ENCODE measurements at places on chromosomes 1 and 21. TPM values are rescaled to one million over a fixed set of nuclear protein-coding genes. Genes with fewer than 3 reads are reported as not detected.

Gene SYT14
- not detected for total RNA-seq

Gene IGSF21
- total RNA-seq: not detected

DNA sequence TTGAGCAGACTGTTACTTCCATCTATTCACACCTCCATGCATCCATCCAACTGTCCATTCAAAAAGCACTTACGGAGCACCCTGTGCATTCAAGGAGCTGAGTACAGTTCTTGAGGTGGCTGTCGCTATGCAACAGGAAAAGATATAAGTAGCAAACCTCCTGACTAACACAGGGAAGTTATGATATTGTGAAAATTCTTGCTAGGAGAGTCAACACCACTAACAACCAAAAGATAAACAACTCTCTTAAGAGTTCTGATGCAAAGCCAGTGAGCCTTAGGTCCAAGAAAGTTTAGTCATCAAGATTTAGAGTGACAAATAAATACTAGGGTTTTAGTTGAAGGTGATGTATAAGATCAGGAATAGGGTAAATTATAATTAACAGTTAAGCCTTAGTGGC, 44.5 kb upstream of the TRIM45 start:
- peaks cover 6% of the 10 kb centered on the region for H3K4me1 ChIP-seq
- peaks cover 22% of the 10 kb centered on the region for H3K27me3 ChIP-seq
- no peak overlapping the region for H3K4me3 ChIP-seq
- H3K27ac ChIP-seq: no peak overlapping the region

Gene CKS1B
- total RNA-seq: 156 TPM

- DNase-seq: no peak
- no peaks in the 10 kb centered on the region for H3K36me3 ChIP-seq
- H3K27ac ChIP-seq: no peak overlapping the region
- peaks cover 4% of the 10 kb centered on the region for H3K27me3 ChIP-seq
- H3K4me1 ChIP-seq: no peaks in the 10 kb centered on the region
These were observed 444.4 kb upstream of the DAB1 start for GRCh38 chr1:57868239-57868638.

DNA sequence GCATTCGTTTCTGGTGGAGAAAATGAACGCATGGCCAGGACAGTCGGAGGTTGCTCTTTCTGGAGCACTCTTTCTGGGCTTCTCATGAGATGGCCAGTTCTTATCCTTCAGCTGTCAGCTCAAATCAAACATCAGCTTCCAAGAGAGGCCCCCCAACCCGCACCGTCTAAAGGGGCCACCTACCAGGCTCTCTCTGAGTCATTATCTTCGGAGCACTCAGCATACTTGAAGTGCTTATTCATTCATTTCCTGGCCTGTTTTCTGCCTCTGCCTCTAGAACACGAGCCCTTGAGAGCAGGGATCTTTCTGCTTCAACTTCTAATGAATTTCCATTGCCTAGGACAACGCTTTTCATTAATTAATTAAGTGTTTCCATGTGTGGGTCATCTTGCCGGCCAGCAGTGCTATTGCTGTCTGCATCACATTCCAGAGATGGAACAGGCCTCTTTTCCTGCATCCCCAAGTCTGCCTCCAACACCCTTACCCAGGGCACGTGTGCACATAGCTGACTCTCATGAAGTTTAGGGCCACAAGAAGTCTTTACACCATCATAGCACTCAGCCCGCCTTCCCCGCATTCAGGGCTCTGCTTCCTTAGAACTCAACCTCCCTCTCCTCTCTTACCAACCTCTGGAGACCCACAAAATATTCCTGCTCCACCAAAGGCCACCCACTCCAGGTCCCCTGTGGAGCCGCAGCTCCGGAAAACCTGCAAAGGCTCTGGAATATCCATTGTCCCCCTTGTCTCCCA, 52.1 kb upstream of the LAPTM5 start:
- H3K4me3 ChIP-seq: no peak overlapping the region
- H3K4me1 ChIP-seq: no peaks in the 10 kb centered on the region
- H3K36me3 ChIP-seq: no peaks in the 10 kb centered on the region
- H3K27ac ChIP-seq: no peak overlapping the region
- H3K27me3 ChIP-seq: peaks cover 42% of the 10 kb centered on the region
- DNase-seq: no peak

Gene WLS
- not detected for total RNA-seq

All from activated naive CD8-positive, alpha-beta T cell treated with anti-CD3 and anti-CD28 coated beads for 36 hours (primary cell).